ENCODE measurements at places on chromosomes 6 and 20. TPM values are rescaled to one million over a fixed set of nuclear protein-coding genes. Genes with fewer than 3 reads are reported as not detected.

Gene UBE2C
- 1.3 TPM for total RNA-seq

Gene XRN2
- total RNA-seq: 86.0 TPM

Gene PRSS16
- 5.5 TPM for total RNA-seq

Gene PTGIS
- total RNA-seq: 0.24 TPM

Gene PBOV1
- total RNA-seq: not detected

Gene CRIP3
- total RNA-seq: not detected

Gene SIRPB1
- total RNA-seq: 0.48 TPM

Gene PNLDC1
- total RNA-seq: under 0.01 TPM

Gene CDSN
- not detected for total RNA-seq

Gene BFSP1
- 6.0 TPM for total RNA-seq

Gene AIG1
- 65.4 TPM for total RNA-seq

Gene GDAP1L1
- total RNA-seq: not detected

Gene TRDN
- not detected for total RNA-seq

Gene SYCP2L
- 0.48 TPM for total RNA-seq

Gene SLCO4A1
- total RNA-seq: 1.1 TPM

Gene TNXB
- total RNA-seq: 0.48 TPM

Gene ATP6V1G2
- total RNA-seq: 1.2 TPM

Gene LY6G5C
- not detected for total RNA-seq

Gene PROCR
- total RNA-seq: 122 TPM

Gene IMPG1
- not detected for total RNA-seq

Gene UCKL1
- total RNA-seq: 23.9 TPM

Gene NR2E1
- total RNA-seq: not detected

Gene TRIM40
- total RNA-seq: not detected

Gene DEFB110
- total RNA-seq: not detected

Gene ZSCAN23
- total RNA-seq: 1.9 TPM

Gene DACT2
- total RNA-seq: 0.72 TPM

Gene IL17F
- not detected for total RNA-seq

Gene HRH3
- not detected for total RNA-seq

Gene NTSR1
- not detected for total RNA-seq

Gene EEF1A1
- 47,739 TPM for total RNA-seq

Gene LTV1
- total RNA-seq: 18.3 TPM

Gene DOK5
- total RNA-seq: 0.24 TPM

Gene SIRPA
- 15.9 TPM for total RNA-seq

Gene ADGRB3
- under 0.01 TPM for total RNA-seq

Gene RHAG
- not detected for total RNA-seq

Gene GLYATL3
- total RNA-seq: not detected

Gene SMPDL3A
- 7.7 TPM for total RNA-seq

Gene FAM50B
- 6.5 TPM for total RNA-seq
